A375 (cell line): ENCODE measurements at places on chromosomes 13 and 19. TPM values are rescaled to one million over a fixed set of nuclear protein-coding genes. Genes with fewer than 3 reads are reported as not detected.

FRY gene
- total RNA-seq, result 1.0 and 1.1 TPM in 2 replicates

PRTN3 gene
- not detected in 2 replicates for total RNA-seq

SULT2A1 gene
- not detected in 2 replicates for total RNA-seq

LILRB3 gene
- not detected in 2 replicates for total RNA-seq

KLHL1 gene
- total RNA-seq, result 0.03 TPM in 1 of 2 replicates, not detected in the other
